DMS79 treated with DMSO at 0.1 percent for 48 hours (cell line): ENCODE measurements at places on chromosomes 3 and 15.

DNA sequence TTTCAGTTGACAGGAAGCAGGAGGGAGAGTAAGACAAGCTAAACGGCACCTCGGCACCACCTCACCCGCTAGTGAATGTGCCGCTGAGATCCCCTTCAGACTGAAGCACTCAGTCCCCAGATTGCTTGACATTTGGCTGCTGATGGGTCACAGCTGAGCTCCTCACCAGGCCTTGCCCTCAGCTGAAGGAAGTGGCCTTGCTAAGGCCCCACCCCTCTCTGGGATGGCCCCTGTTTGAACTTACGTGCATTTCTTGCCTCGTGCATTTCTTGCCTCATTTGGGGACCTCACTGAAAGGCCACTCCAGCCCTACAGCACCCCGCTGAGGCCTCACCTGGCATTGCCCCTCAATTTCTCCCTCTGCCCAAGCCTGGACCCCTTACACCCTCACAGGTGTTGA is 39.8 kb downstream of the EOGT start:
- no peak for DNase-seq

- no peak for DNase-seq
Observed at GRCh38 chr3:46091741-46092701, 64.7 kb upstream of the XCR1 start.

DNA sequence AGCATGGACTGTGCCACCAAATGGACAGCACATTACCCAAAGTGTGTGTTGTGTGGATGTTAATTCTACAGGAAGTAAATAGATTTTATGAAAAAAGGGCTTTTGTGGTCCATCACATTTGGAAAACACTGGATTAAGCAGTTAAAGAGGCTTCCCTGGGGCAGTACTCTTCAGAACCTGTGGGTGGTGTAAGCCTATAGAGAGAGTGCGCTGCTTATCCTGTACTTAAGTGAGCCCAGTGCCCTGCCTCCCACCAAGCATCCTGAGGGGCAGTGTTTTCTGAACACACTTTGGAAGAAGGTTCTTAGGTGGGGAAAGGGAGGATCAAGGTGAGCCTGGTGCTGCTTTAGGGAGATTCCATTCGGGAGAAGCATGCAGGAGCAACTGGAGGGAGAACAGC is 10.9 kb downstream of the TTLL3 start:
- no peak for DNase-seq

GRCh38 chr3:142913432-142913831 is 24.5 kb upstream of the PCOLCE2 start:
- no peak for DNase-seq

DNA sequence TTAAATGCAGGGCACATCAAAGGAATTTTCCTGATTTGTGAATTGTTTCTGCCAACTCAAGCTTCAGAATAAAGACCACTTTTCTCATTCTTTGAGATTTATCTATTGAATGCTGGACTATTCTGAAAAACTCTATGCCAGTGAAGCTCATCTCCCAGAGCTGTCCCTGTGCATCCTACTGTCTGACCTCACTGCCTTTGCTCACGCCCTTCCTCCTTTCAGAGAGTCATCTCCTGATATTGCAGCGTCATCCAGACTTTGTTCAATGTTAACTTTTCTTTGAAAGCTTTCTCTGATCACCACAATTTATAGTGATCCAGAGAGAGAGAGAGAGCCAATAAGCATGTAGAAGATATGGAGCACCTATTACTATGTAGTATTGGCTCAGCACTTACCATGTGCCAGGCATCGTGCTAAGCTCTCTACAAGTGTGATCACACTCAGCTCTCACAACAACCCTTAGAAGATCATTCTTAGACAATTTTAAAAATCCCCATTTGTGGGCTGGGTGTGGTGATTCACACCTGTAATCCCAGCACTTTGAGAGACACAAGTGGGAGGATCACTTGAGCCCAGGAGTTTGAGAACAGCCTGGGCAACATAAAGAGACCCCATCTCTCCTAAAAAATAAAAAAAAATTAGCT is 30.2 kb upstream of the TLE3 start:
- DNase-seq: no peak

- no peak for DNase-seq
Observed at GRCh38 chr3:53675942-53676341, 170.3 kb downstream of the CHDH start.

DNA sequence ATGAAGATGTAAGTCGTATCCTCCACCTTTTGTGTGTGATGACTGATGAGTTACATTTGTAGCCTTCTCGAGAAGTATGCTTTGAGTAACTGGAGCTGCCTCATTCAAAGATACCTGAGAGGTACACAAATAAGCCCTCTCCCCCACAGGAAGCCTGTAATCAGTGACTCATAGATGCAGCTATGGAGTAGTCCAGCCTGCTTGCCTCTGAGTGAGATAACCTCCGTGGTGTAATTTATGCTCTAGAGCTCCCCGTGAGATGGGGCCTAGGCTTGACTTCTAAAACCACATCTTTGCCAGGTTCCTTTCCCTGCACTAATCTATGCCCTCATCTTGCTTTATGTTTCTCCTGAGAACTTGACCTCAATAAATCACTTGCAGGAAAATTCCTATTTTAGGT is 291.7 kb downstream of the SUCLG2 start:
- DNase-seq: no peak

DNA sequence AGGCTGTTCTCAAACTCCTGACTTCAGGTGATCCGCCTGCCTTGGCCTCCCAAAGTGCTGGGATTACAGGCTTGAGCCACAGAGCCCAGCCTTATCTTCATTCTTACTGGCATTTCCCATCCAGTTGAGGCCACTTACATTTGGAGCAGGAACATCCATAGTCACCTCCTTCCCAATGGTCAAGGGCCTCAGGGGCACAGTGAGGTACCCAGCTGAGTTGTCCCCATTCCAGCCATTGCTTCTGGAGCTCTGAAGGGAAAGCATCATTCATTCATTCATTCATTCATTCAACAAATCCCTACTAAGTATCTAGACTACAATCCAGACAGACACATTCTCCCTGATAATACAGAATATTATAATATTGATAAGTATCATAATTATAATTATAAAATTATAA is 12.2 kb downstream of the PLA2G4D start:
- DNase-seq: no peak

DNA sequence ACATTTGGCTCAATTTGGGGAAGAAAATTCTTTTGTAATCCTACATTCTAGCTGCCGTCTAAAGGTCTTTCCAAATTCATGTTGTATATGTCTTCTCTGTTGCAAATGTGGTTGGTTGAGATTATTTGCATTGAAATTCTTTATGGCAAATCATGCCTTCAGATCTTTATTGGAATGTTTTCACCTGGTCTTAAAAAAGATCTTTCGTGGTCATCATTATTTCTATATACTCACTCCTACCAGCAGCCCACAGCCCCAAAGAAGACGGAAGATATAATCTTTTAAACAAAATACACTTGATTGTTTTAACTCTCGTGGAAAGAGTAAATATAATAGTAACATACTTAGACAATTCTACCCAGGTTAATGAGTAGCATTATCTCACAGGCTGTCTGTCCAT is 41.5 kb upstream of the PPARG start:
- DNase-seq: no peak

- DNase-seq: no peak
Observed at GRCh38 chr15:73317651-73318462, 50.9 kb downstream of the HCN4 start.

DNA sequence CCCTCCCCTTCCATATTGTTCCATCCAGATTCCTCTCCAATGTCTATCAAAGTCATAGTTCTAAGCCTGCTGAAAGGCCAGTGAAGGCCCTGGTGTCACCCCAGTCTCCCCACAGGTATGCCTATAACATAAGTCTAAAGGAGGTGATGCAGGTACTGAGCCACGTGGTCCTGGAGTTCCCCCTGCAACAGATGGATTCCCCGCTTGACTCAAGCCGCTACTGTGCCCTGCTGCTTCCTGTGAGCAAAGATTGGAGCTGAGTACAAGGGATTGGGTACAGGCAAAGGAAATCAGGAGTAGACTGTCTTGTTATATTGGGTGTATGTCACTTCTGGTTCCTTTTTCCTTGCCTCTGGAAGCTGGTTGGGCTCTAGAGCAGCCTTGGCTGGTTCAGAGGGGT is 8.2 kb downstream of the EIF2B5 start:
- no peak for DNase-seq

DNA sequence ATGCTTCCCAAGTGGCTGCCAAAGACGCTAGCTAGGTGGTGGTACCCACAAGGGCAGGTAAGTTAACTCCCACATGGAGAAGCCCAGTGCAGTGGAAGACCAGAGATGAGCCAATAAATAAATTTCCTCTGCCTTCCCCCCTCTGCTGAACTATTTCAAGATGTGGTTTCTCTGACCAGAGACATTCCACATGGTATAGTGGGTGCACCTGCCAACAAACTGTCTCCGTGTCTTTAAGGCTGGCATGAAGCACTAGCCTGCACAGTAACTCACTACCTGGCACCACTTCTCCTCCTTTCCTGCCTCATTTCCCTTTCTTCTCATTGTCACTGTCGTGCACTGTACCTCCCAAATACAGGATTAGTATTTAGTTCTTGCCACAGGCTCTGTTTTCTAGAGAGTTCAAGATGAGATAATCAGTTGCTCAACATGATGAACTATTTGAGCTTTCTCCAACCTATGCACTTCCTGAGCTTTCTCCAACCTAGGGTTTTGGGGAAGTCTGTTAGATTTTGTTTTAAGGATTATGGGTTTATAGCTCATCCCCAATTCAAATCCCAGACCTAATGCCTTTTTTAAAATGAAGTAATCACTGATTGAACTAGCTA is 8.4 kb upstream of the CRTAP start:
- DNase-seq: no peak

DNA sequence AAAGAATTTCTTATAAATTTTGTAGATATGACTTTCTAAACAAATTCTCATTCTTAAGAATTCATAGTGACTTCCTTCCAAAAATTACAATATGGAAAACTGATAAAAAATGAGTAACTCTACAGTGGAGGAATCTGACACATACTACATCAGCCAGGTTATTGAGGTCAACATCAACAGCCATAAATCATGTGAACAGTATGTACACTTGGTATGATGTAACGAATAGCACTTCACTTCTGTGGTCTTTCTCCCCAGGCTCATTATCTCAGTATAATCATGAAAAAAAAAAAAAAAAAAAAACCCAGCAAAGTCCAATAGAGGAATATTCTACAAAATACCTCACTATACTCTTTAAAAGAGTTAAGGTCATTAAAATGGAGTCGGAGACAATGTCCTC is 111.2 kb upstream of the SUCLG2 start:
- no peak for DNase-seq

DNA sequence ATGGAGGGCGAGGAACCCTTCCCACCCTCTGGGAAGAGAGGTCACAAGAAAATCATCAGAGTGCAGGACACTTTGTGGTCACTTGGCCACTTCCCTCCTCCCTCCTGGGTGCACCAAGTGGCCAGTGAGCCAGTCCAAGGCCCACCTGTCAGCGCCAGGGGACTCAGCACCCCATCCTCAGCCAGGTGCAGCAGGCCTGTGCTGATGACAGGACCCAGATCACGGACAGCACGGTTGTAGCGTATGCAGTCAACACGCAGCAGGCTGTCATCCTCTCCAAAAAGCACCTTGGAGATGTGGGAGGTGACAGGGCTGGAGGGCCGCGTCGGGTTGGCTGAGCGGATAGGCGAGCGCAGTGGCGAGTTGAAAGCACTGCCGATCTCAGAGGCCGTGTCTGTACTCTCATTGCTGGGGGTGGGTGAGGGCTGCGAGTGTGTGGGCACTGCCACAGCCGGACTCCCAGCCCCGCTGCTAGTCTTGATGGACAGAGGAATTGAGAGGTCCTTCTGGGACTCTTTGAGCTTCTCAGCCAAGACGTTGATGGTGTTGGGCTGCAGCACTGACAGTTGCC is 41.5 kb downstream of the SEMA3G start:
- DNase-seq: no peak

DNA sequence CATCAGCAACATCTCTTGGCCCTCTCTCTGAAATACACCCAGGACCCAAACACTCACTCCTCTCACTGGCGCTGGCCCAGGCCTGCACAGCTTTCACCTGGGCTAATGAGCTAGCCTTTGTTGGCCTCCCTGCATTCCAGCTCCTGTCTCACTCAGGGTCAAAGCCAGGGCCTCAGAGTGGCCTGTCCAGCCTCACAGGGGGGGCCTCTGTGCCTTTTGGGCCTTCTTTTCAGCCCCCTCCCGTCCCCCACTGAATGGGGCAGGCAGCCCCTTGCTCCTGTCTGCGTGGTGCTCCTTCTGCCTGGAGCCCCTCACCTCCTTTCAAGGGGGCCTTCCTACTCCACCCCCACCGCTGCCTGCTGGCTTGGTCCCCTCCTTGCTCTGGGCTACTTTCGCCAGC is 59.0 kb upstream of the PRR23E start:
- no peak for DNase-seq

DNA sequence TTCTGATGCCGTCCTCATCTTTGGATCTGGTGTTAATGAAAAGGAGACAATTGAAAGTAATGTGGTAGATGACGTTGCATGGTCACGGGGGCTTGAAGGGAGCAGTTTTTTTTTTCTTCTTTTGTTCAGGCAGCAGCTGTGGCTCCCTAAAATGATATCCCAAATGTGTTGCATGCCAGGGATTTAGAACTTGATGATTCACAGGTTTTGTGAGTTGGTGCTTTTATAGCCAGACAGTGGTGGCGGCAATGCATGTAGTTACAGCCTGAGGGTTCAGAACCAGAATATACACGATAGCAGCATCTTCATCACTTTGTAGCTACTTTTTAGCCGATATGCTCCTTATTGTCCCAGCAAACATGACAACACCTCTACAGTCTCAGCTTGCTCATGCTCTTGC is 133.4 kb downstream of the CHST2 start:
- DNase-seq: no peak

DNA sequence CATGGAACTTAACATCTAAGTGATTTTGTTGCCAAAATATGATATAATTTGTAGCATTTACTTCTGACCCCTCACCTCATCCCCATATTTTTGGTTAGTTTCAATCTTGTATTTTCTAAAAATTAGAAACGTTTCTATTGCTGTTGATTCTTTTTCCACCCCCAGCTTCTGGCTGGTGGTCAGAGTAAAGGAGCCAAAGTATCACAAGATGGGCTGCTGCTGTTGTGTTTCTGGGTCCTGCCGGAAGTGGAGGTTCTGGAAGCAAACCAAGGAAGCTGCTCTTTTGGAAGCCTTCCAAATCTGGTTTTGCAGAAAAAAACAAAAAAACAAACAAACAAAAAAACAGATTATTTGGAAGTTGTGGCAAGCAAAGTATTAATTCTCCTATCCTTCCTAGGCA is 221.1 kb upstream of the P2RY1 start:
- no peak for DNase-seq

GRCh38 chr3:71949442-71949841 is 164.5 kb upstream of the PROK2 start:
- DNase-seq: no peak

DNA sequence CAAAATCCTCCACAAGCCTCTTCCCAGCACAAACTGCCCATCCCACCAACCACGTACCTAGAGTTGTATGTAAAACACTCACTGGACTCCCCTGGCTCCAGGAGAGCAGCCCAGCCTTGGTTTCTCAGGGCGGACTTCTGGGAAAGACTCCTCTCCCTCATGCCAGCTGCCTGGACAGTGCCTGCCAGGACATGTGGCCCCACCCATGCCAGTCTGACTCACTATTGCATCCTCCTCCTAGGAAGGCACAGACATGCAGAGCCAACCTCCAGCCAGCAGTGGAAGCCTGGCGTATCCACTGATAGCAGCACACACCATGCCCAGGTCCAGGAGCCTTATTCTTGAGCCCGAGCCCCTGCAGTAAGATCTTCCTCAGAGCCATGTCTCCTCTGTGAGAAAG is 8.6 kb downstream of the PKM start:
- DNase-seq: no peak
